Sigmoid colon (tissue), 7 donors: ENCODE measurements at places on chromosomes 11 and 22. TPM values are rescaled to one million over a fixed set of nuclear protein-coding genes. Genes with fewer than 3 reads are reported as not detected.

The MAPK8IP2 gene
- 1.8 TPM for total RNA-seq

The GUCY1A2 gene
- 1.5 TPM for total RNA-seq

The GAB4 gene
- not detected for total RNA-seq

The OR8D4 gene
- total RNA-seq: not detected

The NCF4 gene
- 13.5 TPM for total RNA-seq

The CHST1 gene
- total RNA-seq: 1.5 TPM

The ACTN3 gene
- total RNA-seq: not detected

The TEX54 gene
- not detected for total RNA-seq

The OR52I1 gene
- total RNA-seq: not detected

The HOATZ gene
- not detected for total RNA-seq

The BCO2 gene
- total RNA-seq: 6.4 TPM

The GRK3 gene
- 9.0 TPM for total RNA-seq
